ENCODE measurements at places on chromosomes 1 and 21. TPM values are rescaled to one million over a fixed set of nuclear protein-coding genes. Genes with fewer than 3 reads are reported as not detected.

PIAS3 gene
- 9.7 TPM for polyA plus RNA-seq

CLDN14 gene
- 1.4 TPM for polyA plus RNA-seq

PTPN22 gene
- not detected for polyA plus RNA-seq

ANXA9 gene
- polyA plus RNA-seq: 13.3 TPM

IFNAR1 gene
- 6.9 TPM for polyA plus RNA-seq

SLAMF9 gene
- 0.55 TPM for polyA plus RNA-seq

TMEM52 gene
- polyA plus RNA-seq: 15.3 TPM

NPR1 gene
- not detected for polyA plus RNA-seq

AMPD1 gene
- not detected for polyA plus RNA-seq

CSMD2 gene
- polyA plus RNA-seq: not detected

CRYAA gene
- 7.6 TPM for polyA plus RNA-seq

PRDM2 gene
- polyA plus RNA-seq: 6.8 TPM

PLD5 gene
- polyA plus RNA-seq: not detected

EPHA10 gene
- 0.11 TPM for polyA plus RNA-seq

CACNA1S gene
- polyA plus RNA-seq: not detected

UTS2 gene
- polyA plus RNA-seq: not detected

GPR25 gene
- not detected for polyA plus RNA-seq

TRIM45 gene
- polyA plus RNA-seq: 2.8 TPM

EPS8L3 gene
- polyA plus RNA-seq: 106 TPM

TRIM17 gene
- polyA plus RNA-seq: 0.22 TPM

PDE4B gene
- not detected for polyA plus RNA-seq

SMPDL3B gene
- 1.3 TPM for polyA plus RNA-seq

CELSR2 gene
- 6.6 TPM for polyA plus RNA-seq

NMNAT1 gene
- polyA plus RNA-seq: 5.6 TPM

C1orf94 gene
- polyA plus RNA-seq: 0.03 TPM

VSIG8 gene
- not detected for polyA plus RNA-seq

ZSWIM5 gene
- polyA plus RNA-seq: 20.6 TPM

AK2 gene
- 163 TPM for polyA plus RNA-seq

GBP5 gene
- polyA plus RNA-seq: not detected

Measured in HepG2 (cell line).